Central memory CD4-positive, alpha-beta T cell (primary cell): ENCODE measurements at places on chromosomes 2 and 18.

- DNase-seq: no peak
These were observed 44.9 kb downstream of the APLF start for GRCh38 chr2:68512326-68512725.

DNA sequence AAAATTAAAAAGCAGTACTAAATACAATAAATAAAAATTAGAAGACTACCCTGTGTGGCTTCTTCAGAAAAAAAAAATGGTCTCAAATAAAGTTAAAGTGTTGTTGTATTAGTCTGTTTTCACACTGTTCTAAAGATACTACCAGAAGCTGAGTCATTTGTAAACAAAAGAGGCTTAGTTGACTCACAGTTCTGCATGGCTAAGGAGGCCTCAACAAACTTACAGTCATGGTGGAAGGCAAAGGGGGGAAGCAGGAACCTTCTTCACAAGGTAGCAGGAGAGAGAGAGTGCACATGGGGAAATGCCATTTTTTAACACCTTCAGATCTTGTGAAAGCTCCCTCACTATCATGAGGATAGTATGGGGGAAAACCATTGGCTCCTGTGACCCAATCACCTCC is 612.8 kb downstream of the RNF144A start:
- DNase-seq: no peak

DNA sequence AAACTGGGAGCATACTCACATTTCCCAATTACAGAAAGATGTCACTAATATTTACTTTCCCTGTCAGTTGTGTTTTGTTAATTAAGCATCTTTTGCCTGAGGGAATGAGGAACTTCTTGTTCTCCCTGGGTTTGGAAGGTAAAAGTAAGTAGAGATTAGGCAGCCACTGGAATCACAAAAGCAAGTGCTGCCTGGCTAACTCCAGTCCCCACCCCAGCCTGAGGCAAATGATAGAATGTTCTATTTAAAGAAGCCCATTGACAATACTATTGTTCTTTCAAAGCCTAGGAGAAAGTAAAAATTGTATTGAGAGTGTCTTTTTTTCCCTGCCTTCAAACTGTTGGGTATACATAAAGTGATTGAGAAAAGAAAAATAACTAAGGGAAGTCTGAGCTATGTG is 93.8 kb downstream of the MBD2 start:
- DNase-seq: no peak

- DNase-seq: peak; percentile 24
These were observed 503 bp downstream of the ZNF513 start for GRCh38 chr2:27379836-27380625.

GRCh38 chr2:9094117-9094516 is 90.6 kb upstream of the MBOAT2 start:
- no peak for DNase-seq

DNA sequence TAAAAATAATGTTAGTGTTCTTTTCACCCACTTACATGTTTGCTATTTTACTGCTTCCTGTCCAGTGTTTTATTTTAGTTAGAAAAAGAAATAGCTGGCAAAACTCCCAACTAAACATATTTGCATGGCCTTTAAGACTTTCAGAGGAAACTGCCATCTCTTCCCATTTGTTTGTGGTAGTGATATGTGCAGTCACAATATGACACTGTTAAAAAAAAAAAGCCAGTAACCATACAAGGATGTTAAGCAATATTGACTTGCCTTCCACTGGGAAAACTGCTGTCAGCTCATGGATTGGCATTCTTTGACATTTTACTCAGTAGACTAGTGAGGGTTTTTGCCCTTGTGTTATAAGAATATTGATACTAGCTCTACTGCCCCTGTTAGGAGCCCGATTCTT is 29.1 kb downstream of the XIRP2 start:
- no peak for DNase-seq

DNA sequence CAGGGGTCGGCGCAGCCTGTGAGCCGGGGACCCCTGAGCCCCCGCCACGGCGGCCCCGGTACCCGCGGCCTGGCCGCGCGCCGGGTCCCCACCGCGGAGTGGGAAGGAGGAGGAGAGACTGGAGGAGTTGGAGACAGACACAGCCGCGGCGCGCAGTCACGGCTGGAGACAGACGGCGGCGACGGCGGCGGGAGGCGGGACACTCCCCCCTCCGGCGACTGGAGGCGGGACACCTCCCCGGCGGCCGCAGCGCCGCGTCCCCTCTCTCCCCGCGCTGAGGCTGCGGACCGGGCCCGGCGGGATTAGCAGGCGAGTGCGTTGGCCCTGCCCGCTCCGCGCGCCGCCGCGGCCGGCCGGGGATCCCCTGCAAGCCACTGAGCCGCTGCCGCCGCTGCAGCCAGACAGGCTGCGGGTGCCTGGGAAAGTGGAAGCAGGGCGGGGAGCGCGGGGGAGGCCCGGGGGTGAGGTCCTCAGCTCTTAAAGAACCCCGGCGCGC is 1.0 kb upstream of the LDLRAD4 start:
- peak; percentile 68 for DNase-seq

DNA sequence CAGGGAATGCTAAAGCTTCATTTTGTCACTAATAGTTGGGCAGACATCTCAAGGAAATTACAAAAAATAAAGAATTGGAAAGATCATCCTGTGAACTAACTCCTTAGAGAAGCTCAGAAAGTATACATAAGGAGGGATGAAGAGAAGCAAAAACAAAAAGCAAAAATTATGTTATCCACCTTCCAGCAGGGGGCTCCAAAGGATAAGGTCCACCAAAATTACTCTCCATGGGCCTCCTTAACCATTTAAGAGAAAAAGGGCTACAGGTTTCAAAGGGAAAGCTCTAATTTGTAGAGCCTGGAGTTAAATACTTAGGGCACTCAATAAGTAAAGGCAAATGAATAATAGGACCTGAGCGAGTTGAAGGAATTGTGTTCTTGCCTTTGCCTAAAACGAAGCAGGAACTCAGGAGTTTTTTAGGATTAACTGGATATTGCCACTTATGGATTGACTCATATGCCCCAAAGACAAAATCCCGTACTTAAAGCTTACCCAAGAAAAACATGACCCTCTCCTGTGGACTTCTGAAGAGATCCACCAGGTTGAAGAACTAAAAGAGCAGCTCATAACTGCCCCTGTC is 1167.9 kb downstream of the DSC3 start:
- DNase-seq: no peak

GRCh38 chr2:121019756-121020155 is 265.2 kb downstream of the TFCP2L1 start:
- DNase-seq: no peak

GRCh38 chr2:106812841-106813240 is 73.1 kb downstream of the ST6GAL2 start:
- no peak for DNase-seq

GRCh38 chr2:230873661-230874401 is 9.1 kb downstream of the ITM2C start:
- DNase-seq: no peak

GRCh38 chr18:3793111-3793510 is 343.1 kb downstream of the TGIF1 start:
- DNase-seq: no peak

DNA sequence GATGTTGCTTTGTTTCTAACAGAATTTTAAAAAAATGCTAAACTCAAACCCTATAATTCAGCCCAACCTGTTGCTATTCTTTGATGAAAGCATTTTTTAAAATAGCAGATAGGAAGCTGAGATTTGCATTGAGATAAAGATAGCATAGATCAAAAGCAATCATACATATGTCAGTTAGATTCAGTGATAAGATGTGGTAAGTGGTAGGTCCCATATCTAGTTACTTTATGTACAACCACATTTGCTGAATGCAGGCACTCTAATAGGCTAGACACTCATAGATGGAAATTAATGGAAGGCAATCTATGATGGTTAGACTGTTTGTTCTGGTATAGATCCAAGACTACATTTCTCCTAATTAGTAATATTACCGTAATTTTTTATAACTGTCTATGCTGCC is 27.2 kb upstream of the C1D start:
- peak; percentile 36 for DNase-seq

- DNase-seq: no peak
These were observed 68.4 kb upstream of the ALPP start for GRCh38 chr2:232310121-232310520.

DNA sequence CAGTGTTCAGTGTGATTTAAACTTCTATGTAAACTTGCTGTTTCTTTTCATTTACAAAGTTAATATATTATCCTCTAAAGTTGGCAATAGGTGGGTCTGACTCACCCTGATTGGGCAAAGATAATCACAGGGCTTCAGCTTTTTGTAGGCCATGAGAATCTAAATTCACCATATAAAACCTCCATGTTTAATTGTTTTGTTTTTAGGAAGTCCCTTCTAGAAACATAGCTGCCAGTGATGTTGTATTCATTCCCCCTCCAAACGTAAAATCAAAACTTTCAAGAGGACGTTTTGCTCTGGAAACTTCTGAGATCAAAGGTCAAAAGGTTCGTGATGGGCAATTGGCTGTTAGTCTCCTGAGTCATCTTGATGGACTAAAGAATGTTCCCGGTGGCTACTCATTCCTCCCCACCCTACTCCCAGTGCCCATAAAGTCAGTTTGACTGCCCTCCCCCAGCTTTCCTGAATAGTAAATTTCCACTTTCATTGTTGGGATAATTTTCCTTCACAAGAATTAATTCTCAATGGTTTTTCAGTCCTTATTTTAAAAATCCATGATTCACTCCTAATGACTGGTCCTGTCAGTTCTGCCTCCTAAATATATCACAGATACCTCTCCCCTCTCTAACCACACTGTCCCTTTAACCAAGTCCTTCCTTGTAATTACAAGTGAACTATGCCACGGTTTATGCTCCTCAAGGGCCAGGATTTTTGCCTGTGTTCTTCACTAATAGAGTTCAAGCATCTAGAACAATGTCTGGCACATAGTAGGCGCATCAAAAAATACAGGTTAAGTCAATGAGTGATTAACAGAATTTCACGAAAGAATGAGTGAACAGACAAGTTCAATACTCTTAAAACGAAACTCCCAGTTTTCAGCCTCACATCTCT is 164.4 kb upstream of the VRK2 start:
- DNase-seq: no peak

- DNase-seq: no peak
These were observed 1.0 kb upstream of the HDAC4 start for GRCh38 chr2:239401881-239402233.

- DNase-seq: no peak
These were observed 615 bp downstream of the AKAIN1 start for GRCh38 chr18:5196253-5197031.

- DNase-seq: no peak
These were observed 19.3 kb upstream of the CTIF start for GRCh38 chr18:48519431-48520100.

- no peak for DNase-seq
These were observed 155.0 kb upstream of the SERTAD2 start for GRCh38 chr2:64808754-64809153.

DNA sequence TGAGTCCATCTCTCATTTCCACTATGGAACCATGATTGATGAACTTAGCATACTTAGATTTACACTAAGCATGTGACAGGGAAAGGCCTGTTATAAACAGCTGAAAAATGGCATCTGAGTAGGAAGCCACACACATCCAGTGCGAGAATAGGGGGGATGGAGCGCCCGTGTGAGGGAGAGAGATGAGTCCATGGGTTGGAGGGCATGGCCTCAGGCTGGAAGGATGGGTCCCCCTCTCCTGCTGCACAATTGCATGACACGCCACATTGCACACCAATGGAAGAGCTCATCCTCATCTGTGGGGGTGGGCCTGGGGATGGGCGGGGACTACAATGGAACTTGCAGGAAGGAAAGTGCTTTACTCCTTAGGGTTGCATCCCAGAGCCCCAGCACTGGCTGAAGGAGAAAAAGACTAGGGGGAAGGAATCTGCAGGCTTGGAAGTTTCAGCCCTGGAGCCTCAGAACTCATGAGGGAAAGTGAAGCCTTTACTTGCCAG is 46.4 kb upstream of the CXCR4 start:
- DNase-seq: no peak

- DNase-seq: no peak
These were observed 387.6 kb upstream of the TNP1 start for GRCh38 chr2:217247476-217247875.

DNA sequence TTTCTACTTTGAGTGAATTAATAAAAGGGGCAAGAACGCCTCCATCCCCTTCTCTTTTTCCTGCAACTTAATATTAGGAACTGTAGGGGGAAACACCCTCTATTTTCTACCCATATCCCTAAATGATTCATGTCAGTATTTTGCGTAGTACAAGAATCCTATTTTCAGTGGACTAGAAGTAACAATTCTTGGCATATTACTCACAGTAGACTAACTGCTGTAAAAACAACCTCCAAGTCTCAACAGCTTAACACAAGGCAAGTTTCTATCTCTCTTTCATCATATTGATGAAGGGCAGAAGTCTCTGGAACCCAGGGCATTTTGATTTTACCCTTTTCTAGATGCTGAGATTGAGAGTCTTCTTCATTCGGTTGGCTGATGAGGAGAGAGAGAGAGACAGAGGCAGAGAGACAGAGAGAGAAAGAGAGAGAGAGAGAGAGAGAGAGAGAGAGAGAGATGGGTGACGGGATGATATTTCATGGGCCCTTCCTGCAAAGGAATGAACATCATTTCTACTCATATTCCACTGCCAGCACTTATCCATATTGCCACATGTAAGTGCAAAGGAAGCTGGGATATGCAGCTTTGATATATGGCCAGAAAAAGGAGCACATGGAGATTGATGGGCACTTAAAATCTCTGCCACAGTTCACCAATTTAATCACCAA is 481.6 kb downstream of the LPIN1 start:
- no peak for DNase-seq

DNA sequence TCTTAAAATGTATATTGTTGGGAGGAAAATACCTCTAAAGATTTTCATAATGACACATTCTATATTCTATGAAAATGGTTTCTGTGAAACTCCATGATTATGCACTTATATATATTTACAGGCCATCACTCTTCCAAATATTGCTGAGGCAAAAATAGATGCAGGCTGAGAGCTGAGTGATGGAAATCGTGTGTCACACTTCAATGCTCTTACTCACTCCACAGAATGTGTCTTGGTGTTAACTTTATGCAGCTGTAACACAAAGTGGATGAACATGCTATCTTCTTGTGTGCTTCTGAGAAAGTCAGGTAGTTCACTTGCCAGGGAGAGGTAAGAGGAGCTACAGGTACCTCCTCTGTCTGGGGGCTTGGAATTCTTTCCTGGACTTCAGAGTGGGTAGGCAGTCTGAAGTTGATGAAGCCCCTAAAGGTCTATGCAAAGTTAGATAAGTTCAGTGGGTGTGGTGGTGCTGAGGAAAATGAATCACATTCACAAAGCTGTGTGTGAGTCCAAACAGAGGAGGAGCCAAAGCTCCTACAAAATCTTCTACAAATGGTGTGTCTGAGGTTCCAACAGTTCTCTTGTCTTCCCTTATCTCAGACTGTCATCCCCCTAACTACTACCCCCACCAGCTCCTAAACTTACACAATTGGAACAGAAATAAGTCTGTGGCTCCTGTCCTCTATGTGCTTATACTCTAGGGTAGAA is 74.2 kb upstream of the ST6GAL2 start:
- no peak for DNase-seq

GRCh38 chr2:127771756-127772155 is 39.2 kb downstream of the WDR33 start:
- DNase-seq: no peak
